ENCODE measurements at places on chromosomes 1 and 21. TPM values are rescaled to one million over a fixed set of nuclear protein-coding genes. Genes with fewer than 3 reads are reported as not detected.

CHRNB2 gene
- 0.18 TPM for total RNA-seq

DNA sequence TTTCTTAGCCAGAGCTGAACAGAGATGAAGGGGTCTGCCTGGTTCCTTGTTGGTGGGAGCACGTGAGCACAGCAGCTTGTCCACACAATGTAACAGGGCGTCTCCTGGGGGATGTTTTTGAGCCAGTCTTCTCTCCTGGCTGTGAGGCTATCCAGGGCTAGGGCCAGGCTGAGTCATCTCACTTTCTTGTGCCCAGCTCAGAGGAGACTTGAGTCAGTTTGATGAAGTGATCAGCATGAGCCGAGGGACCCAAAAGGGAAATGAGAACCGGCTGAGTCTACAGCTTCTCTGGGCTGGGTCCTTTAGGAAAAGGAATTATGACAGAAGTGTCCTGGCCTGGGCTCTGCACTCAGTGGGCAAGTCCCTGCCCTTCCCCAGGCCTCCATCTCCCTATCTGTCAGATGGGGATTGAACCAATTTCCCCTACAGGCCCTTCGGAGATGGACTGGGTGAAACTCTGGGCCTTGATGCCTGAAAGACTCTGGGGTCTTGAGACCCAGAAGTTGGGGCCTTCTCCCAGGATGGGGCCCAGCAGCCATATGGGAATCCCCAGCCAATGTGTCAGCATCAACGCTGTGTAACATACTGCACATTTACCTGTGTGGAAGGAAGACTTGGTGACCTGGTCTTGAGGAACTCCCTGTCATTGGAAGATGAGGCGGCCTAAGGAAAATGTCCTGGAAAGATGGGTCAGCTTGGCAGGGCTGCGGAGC, 36.6 kb downstream of the DMRTB1 start:
- no peak overlapping the region for H3K27ac ChIP-seq
- no peak overlapping the region for H3K4me3 ChIP-seq
- H3K27me3 ChIP-seq: no peaks in the 10 kb centered on the region
- no peaks in the 10 kb centered on the region for H3K36me3 ChIP-seq
- H3K4me1 ChIP-seq: no peaks in the 10 kb centered on the region

DNA sequence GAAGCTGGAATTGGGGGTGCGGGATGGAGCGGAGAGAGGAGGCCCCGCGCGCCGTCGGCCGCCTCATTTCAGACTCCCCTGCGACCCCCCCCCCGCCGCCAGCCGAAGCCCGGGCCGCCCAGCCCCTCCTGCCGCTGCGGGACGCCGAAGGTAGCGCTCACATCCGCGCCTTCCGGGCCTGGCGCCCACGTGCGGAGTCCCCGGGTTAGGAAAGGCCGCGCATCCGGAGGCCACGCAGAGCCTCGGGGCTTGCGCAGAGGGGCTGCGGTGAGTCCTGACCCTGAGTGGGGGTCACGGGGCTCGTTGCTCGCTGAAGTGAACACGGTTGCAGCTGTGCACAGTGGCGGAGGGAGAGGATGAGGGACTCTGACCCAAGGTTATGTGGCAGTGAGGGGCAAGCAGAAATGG, 552 bp upstream of the ZNF496 start:
- peaks cover 13% of the 10 kb centered on the region for H3K4me1 ChIP-seq
- peak overlapping the region; percentile 74 for H3K27ac ChIP-seq
- no peak for DNase-seq
- H3K36me3 ChIP-seq: peaks cover 46% of the 10 kb centered on the region

B3GALT5 gene
- 2.5 TPM for total RNA-seq

C1orf87 gene
- not detected for total RNA-seq

- no peaks in the 10 kb centered on the region for H3K4me1 ChIP-seq
- no peak for DNase-seq
- H3K27ac ChIP-seq: no peak overlapping the region
- H3K27me3 ChIP-seq: no peaks in the 10 kb centered on the region
Observed at GRCh38 chr1:180662709-180663108, 30.9 kb downstream of the XPR1 start.

FNDC10 gene
- 8.2 TPM for total RNA-seq

SV2A gene
- 23.9 TPM for total RNA-seq

GRCh38 chr1:112454316-112454715, 54.4 kb upstream of the WNT2B start:
- no peak for DNase-seq
- peaks cover 71% of the 10 kb centered on the region for H3K36me3 ChIP-seq
- no peaks in the 10 kb centered on the region for H3K27me3 ChIP-seq
- H3K27ac ChIP-seq: no peak overlapping the region
- H3K4me1 ChIP-seq: no peaks in the 10 kb centered on the region

GRCh38 chr1:114397601-114398000, 113.4 kb downstream of the TRIM33 start:
- no peaks in the 10 kb centered on the region for H3K27me3 ChIP-seq
- H3K4me1 ChIP-seq: no peaks in the 10 kb centered on the region
- H3K4me3 ChIP-seq: no peak overlapping the region
- H3K27ac ChIP-seq: no peak overlapping the region
- H3K36me3 ChIP-seq: peaks cover 78% of the 10 kb centered on the region

DNA sequence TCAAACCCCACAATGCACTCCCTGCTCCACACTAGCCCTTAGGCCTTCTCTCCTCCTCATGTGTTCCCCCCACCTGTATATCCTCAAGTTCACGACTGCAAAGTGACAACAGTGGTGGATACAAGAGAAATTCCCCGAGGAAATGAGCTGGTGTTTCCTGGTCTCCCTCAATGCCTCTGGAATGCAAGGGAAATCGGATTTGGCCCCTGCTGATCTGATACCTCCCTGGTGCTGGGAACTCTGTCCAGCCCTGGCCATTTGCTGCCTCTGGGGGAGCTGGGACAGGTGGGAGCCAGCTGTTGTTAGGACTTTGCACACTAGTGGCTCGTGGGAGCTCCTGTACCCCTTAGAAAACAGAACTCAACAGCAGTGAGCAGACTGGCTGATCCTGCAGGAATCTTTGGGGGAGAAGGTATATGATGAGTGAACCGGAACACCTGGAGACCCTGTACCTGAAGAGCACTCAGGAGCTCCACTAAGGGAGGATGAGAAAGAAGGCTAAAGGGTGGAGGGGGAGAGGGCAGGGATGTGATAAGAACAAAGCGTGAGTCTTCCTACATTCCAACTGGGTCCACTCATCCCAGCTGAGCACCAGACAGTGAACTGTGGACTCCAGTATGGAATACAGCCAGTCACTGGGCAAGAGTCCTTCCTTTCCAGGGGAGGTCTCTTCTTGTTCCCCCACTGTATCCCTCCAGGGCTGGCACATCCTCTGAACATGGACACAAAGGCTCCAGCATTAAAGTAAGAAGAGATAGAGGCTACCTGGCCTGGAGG, 69.3 kb downstream of the PLXNA2 start:
- no peaks in the 10 kb centered on the region for H3K27me3 ChIP-seq
- no peak overlapping the region for H3K4me3 ChIP-seq
- H3K27ac ChIP-seq: no peak overlapping the region
- DNase-seq: peak; percentile 60
- peaks cover 27% of the 10 kb centered on the region for H3K4me1 ChIP-seq

DNA sequence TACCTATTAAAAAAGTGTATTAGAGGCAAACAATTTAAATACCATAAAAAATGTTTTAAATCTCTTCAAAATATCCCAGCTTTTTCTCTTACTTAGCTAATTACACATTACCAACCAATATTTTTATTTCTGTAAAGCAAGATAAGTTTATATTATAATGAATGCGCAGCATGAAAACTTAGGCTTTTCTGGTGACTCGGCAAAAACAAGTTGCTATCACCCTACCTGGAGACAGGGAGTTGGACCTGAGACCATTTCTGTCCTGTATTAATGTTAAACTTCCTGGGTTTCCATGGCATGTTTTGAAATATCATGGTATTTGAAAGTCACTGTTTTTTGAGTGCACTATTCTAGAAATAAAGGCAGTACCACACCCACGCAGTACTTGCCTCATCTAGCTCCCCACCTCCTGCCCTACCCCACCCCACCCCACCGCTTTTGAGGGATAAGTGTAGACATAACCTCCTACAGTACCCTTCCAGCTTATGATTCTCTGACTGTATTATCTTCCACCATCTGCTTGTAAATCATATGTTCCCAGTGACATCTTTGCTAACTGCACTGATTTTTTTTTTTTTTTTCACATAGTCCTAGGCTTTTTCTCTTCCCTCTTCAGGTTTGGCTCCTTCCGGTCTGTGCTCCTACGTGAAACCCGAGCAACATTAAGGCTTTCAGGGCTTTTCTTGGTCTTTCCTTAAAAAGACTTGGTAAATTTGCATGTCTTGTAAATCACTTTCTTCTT, 77.5 kb downstream of the PHTF1 start:
- no peaks in the 10 kb centered on the region for H3K27me3 ChIP-seq
- peaks cover 66% of the 10 kb centered on the region for H3K36me3 ChIP-seq
- H3K4me3 ChIP-seq: no peak overlapping the region

DNA sequence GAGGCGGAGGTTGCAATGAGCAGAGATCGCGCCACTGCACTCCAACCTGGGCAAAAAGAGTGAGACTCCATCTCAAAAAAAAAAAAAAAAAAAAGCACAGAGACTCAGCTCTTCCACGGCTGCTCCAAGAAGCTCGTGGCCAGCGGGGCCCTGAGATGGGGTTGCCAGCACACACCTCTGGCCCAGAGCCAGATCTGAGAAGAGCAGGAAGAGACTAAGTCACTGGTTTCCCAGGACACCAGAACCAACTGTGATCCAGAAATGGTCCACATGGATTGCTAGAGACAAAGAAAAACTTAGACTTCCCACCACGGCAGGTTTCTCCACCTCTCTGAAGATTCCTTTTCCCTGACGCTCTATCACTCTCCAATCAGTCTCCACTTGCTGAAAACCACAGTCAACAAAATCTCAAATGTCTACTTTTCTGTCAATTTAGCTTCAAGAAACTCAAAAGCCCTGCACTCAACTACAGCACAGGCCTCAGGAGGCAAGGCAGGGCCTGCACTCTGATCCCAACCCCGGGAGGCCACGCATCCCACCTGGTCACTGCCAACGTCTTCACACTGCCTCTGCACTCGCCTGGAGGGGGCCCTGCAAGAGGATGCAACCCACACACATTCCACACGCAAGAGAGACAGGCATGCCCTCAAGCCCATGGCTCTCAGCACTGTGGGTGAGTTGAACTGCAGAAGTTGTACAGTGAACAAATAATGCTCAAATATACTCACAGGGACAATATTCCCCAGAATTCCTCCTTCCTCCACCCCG, 79.0 kb downstream of the NPHP4 start:
- DNase-seq: peak; percentile 51
- no peak overlapping the region for H3K27ac ChIP-seq
- H3K4me3 ChIP-seq: no peak overlapping the region
- no peaks in the 10 kb centered on the region for H3K4me1 ChIP-seq

IL10RB gene
- 4.1 TPM for total RNA-seq

DNA sequence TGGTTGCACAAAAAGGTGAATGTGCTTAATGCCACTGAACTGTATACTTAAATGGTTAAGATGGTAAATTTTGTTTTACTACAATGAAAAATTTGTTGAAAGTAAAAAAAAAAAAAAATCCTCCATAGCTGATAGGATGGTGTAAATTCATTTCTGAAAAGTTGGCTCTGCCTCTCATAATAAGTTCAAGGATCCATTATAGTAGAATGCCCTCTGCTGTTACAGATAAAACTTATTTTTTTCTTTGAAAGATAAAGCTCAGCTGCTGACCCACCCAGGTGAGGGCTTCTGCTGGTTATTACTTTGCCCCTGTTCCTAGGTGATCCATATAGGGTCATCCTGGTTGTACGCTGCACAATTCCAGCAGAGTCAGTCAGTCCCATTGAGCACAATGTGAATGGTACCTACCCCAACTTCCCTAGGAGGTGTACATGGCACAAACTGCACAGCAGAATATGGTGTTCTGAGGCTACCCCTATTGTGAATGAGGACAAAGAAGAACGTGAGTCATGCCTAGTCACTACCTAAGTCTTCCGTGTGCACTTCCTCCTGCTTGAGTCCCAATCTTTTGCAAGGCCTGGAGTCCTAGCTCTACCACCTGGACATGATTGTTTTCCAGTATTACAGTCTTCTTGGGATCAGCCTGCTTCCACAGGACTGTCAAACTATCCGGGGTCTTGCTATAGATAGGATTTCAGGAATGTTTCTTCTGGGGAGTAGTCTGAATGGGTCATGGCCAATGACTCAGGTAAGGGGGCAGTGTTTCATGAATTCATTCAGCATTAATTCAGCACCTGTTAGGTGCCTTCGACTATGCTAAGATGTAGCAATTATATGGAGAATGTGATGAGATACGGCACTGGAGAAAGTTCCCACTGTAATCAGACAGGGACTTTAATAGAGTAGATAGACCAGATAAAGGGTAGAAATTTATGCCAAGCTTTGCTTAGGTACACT, 20.8 kb upstream of the CD5L start:
- H3K27me3 ChIP-seq: no peaks in the 10 kb centered on the region
- no peak overlapping the region for H3K27ac ChIP-seq
- H3K4me1 ChIP-seq: no peaks in the 10 kb centered on the region
- no peak overlapping the region for H3K4me3 ChIP-seq
- H3K36me3 ChIP-seq: no peaks in the 10 kb centered on the region
- no peak for DNase-seq

GRCh38 chr1:66932291-66932690, 7.5 kb downstream of the MIER1 start:
- DNase-seq: no peak
- H3K4me3 ChIP-seq: peak overlapping the region; percentile 93
- no peaks in the 10 kb centered on the region for H3K36me3 ChIP-seq

GRCh38 chr1:118871582-118872171, 116.5 kb downstream of the TBX15 start:
- H3K4me1 ChIP-seq: no peaks in the 10 kb centered on the region
- DNase-seq: no peak
- no peaks in the 10 kb centered on the region for H3K27me3 ChIP-seq
- no peaks in the 10 kb centered on the region for H3K36me3 ChIP-seq

FLAD1 gene
- 61.9 TPM for total RNA-seq

BTBD8 gene
- total RNA-seq: 8.1 TPM

DNA sequence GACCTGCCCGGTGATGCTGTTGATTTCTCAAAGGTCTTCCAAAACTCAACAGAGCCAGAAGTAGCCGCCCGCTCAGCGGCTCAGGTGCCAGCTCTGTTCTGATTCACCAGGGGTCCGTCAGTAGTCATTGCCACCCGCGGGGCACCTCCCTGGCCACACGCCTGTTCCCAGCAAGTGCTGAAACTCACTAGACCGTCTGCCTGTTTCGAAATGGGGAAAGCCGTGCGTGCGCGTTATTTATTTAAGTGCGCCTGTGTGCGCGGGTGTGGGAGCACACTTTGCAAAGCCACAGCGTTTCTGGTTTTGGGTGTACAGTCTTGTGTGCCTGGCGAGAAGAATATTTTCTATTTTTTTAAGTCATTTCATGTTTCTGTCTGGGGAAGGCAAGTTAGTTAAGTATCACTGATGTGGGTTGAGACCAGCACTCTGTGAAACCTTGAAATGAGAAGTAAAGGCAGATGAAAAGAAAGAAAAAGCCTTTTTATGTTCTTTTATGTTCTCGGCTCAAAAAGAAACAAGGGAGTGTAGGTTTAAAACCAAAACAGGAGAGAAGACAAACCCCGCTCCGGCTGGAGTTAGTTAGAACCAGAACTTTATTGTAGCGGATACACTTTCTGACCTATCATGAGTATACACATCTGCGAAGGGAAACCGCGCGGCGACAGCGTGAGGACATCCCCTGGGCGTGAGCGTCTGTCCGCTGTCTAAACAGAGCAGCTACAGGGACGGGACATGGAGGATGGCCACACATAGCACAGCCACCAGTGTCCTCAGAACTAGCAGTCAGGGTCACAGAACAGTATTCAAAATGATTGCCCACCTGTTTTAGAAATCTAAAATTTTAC, 77.1 kb downstream of the PIK3CD start:
- no peak overlapping the region for H3K27ac ChIP-seq
- no peak for DNase-seq
- H3K27me3 ChIP-seq: no peaks in the 10 kb centered on the region
- H3K36me3 ChIP-seq: peaks cover 44% of the 10 kb centered on the region
- no peak overlapping the region for H3K4me3 ChIP-seq

MAN1C1 gene
- 5.1 TPM for total RNA-seq

- DNase-seq: no peak
- H3K4me3 ChIP-seq: no peak overlapping the region
- no peaks in the 10 kb centered on the region for H3K4me1 ChIP-seq
- no peaks in the 10 kb centered on the region for H3K36me3 ChIP-seq
Observed at GRCh38 chr1:79517470-79518224, 511.1 kb upstream of the ADGRL4 start.
